Heart left ventricle (tissue), 16 donors: ENCODE measurements at places on chromosomes 7 and 10. TPM values are rescaled to one million over a fixed set of nuclear protein-coding genes. Genes with fewer than 3 reads are reported as not detected.

GRCh38 chr7:4797858-4798705 lies 22.7 kb downstream of the AP5Z1 start:
- DNase-seq: peak; percentile 56

DNA sequence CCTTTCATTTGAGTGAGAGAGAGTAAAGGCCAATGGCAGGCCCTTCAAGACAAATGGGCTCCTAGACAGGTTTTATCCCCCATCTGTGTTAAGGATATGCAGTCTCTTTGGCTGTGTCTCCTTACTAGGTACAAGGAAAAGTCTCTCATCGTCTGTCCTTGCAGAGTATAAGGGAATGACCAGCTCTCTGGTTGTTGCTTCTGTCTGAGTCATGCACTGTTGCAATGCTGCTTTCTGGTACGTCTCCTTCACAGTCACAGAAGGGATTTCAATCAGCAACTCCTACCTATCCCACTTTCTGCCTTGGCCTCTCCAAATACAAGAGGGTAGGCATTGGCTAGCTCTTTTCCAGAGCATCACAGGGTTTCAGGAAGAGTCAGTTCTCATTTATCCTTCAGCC lies 48.1 kb downstream of the CTTNBP2 start:
- no peak for DNase-seq

GRCh38 chr7:19107356-19108146 lies 9.9 kb downstream of the TWIST1 start:
- DNase-seq: peak; percentile 32

The PTPRN2 gene
- 2.3 TPM for total RNA-seq

The TAS2R41 gene
- total RNA-seq: not detected
